ENCODE measurements at places on chromosomes 16 and 17.

DNA sequence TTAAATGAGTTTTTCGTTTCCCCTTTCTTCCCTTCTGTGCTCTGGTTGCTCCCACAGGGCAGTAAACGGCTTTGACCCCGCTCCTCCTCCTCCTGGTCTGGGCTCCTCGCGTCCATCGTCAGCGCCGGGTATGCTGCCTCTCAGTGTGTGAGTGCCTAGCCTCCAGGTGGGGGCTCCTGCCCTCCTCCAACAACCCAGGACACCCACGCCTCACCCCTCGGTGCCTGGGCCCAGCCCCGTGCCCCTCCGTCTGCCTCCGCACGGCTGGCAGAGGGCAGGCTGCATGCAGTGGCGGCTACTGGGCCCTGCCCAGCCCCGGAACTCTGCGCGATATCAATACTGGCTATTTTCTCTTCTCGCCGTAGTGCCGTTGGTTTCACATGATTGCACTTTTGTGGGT, 31.2 kb downstream of the NDEL1 start:
- no peak for DNase-seq

GRCh38 chr17:67500261-67500660, 123.2 kb downstream of the PITPNC1 start:
- DNase-seq, result no peak

DNA sequence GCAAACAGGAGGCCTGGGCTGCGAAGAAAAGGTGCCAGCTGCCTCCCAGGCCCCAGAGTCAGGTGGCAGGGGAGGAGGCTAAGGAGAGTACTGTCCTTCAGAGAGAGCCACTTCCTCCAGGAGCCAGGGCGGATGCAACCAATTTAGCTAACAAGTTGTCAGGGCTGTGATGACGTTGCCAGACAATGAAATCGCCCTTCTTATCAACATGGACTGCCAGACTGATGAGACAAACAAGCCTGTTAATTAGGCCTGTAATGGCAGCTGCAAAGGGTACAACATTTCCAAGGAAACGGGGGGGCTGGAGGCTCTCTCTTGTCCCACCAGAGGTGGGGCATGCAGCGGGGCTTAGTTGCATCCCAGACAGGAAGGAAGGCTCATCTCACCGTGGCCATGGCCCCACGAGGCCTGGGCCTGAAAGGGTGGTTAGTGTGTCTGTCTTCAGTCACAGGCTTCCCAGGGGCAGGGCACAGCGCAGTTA, 111.8 kb downstream of the SDK2 start:
- peak; percentile 87 for DNase-seq

DNA sequence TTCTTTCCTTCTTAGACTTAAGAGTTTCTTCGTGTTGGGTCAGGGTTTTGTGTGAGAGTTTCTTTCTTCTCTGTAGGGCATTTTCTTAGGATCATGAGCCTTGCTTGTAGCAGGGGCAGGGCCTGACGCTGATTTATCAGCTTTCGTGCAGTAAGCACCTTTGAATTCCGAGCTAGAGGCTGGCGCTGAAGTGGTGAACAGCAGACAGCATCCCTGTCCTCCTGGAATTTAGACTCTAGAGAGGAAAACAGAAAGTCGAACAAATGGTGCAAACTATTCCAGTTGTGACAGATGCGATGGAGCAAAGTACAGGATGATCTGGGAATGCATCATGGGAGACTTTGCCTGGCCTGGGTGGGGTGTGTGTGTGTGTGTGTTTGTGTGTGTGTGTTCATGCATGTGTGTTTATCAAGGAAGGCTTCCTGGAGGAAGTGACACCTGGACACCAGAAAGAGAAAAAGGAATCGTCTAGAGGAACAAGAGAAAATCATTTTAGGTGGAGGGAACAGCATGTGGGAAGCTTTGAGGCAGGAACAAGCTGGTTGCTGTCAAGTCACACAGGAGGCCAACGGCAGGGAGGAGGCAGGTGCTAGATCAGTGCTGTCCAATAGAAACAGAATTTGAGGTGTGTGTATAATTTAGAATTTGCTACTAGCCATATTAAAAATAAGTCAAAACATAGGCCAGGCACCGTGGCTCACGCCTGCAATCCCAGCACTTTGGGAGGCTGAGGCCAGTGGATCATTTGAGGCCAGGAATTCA, 60.2 kb downstream of the WWP2 start:
- DNase-seq, result no peak

GRCh38 chr17:74513987-74514631, 17.2 kb downstream of the CD300LB start:
- DNase-seq, result no peak

DNA sequence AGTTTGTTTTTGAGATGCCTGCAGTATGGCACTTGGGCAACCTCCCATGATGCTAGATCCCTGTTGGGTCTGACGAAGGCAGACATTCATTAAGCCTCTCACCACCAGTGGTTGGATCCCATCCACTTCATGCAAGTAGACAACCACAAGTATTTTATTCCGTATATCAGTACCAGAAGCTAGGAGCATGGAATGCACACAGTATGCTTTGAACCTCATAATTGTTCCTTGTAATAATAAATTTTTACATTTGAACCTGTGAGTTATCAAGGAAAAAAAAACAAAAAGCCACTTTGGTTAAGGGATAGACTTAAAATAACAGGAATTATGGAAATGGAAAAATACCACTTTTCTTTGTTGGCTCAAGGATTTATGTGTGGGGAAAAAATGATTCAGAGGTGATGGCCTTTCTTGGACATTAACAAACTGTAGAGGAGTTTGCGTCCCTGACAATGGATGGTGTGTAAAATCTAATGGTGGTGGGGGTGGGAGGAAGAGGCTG, 107.1 kb upstream of the KCNJ16 start:
- DNase-seq, result no peak

DNA sequence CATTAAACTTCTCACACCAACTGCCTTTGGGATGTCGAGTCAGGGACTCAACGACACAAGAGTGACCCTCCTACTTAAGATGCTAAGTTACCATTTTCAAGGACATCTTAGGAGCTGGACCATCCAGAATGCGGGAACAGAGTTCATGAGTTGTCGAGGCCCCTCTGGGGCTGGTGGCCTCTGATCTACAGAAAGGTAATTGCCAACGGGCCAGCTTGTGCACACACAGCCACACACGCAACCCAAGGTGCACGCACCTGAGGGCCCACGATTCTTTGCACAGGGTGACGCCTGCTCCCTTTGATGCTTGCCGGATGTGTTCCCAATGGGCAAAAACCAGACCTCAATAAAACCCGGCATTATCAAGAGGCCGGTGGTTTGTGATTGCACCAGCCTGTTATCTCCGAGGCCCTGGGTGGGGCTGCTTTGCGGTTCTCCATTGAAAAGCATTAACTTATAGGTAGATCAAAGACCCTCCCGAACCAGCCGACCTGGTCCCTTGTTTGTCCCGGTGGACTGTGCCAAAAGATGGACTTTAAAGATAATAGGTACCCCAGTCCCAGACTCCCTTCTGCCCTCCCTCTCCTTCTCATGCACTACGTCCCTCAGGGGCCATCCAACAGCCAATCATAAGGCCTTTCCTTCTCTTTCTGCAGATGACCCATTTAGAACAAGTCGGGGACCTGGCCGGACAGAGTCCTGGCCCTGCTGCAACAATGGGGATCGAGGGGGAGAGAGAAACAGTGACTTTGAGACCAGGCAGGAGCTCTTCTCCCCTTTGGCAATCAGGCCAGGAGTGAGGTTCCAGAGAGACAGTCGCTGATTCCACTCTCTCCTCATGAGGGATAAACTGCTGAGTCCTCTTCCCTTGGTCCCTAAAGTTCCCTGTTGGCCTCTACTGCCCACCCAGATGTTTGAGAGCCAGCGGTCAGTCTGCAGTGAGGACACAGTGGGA, 292.5 kb downstream of the SOX9 start:
- DNase-seq, result no peak

DNA sequence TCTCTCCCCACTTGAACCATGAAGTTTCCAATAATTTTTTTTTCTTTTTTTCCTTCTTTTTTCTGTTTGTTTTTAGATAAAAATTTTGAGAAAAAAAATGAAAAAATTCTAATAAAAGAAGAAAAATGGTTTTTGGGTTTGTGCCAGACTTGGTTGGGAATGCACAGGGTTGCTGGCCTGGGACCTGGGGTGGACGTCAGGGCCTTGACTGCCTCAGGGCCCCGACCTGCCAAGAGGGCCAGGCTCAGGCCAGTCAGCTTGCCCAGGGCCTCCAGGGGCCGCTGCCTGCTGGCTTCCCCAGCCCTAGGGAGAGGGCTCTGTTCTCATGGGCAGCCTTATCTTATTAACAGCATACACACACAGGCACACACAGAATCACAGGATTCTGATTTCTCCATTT, 6.5 kb downstream of the TBX6 start:
- no peak for DNase-seq

GRCh38 chr17:34780438-34780837, 180.8 kb downstream of the CCT6B start:
- DNase-seq, result no peak

- no peak for DNase-seq
Measured at GRCh38 chr16:13036600-13036999, 135.2 kb downstream of the SHISA9 start.

GRCh38 chr16:22635357-22635761, 124.7 kb downstream of the NPIPB5 start:
- no peak for DNase-seq

DNA sequence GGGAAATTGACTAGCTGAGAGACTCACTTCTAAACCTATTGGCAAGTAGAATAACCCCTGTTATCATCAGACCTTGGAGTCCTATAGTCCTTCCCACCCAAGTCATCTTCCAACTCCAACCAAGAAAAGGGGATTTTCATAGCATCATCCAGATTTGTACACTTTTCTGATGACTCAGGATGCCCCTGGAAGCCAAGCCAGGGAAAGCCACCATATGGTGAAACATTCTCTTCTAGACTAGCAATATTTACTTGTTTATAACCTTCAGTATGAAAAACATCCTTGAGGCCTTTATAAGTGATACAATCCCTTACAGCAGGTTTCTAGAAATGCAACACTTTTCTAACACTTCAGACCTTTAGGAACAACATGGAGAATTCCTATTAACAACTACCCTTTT, 618.8 kb upstream of the CDH11 start:
- DNase-seq, result no peak

DNA sequence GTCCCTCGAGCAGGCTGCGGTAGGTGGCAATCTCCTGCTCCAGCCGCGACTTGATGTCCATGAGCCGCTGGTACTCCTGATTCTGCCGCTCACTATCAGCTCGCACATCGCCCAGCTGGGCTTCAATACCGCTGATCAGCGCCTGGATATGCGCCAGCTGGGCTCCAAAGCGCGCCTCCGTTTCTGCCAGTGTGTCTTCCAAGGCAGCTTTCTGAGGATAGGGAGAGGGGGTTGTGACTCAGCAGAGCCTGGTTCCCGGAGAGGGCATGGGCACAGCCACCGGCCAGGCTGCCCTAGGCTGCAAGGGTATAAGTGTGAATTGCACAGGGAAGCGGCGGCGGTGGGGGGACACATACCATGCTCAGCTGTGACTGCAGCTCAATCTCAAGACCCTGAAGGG, 4.3 kb downstream of the KRT19 start:
- DNase-seq, result no peak

- no peak for DNase-seq
Measured at GRCh38 chr17:40598619-40599467, 33.6 kb upstream of the CCR7 start.

DNA sequence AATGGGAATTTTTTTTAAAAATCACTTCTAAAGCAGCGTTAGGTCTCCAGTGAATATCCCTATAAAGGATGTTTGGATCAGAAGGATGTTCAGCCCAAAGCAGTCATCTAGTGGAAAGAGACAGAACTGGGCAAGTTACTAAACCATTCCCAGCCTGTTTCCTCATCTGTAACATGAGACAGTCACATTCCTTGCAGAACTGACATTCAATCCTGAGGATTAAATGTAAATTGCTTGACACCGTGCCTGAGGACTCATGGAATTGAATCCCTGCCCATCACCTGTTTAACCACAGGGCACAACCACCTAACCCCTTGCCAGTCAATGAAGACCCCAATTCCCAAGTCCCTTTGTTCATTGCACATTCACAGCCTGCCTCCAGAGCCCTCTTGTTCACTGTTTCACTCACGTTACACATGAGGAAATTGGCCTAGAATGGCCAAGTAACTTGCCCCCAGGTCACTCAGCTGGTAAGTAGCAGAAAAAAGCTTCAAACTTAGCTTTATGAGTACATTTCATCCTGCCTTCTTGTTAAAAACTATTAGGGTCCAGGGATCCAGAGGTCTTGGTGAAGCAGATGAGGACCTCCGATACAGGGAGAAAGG, 1.4 kb downstream of the CMTM2 start:
- no peak for DNase-seq

GRCh38 chr17:78897664-78898047, 5.3 kb downstream of the CEP295NL start:
- no peak for DNase-seq

- DNase-seq, result no peak
Measured at GRCh38 chr16:31077592-31078396, 3.6 kb downstream of the ZNF646 start.

DNA sequence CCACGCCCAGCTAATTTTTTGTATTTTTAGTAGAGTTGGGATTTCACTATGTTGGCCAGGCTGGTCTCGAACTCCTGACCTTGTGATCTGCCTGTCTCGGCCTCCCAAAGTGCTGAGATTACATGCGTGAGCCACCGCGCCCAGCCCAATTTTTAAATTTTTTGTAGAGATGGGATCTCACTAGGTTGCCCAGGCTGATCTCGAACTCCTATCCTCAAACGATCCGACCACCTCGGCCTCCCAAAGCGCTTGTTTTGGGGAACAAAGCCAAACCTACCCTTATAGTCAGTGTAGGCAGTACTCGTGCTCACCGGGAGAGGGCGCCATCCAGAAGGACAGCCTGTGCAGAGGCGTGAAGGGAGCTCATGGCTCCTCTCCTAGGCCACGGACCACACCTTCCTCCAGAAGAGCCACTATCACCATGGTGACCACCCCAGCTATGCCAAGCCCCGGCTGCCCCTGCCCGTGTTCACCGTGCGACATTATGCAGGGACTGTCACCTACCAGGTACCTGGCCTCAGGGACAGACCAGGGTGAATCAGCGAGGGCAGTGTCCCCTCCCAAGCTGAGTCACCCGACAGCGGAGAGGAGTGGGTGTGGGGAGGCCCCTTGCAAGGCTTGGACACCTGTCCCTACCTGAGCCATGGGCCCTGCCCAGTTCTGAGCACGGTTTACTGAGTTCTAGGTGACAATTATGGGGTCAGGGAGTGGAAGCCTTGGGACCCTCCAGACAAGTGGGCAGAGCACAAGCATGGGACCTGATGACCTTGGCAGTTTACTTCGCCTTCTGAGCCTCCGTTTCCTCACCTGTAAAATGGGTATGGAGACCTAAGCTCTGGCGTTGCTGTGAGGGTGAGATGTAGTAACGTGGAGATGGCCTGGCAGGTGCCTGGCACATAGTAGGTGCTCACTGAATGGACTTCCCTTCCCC, 13.7 kb downstream of the MYO15B start:
- DNase-seq, result peak; percentile 33
